ENCODE measurements at places on chromosomes 11 and 22.
A peak's percentile ranks its signal among the peaks of the same experiment; 100 is the strongest.

DNA sequence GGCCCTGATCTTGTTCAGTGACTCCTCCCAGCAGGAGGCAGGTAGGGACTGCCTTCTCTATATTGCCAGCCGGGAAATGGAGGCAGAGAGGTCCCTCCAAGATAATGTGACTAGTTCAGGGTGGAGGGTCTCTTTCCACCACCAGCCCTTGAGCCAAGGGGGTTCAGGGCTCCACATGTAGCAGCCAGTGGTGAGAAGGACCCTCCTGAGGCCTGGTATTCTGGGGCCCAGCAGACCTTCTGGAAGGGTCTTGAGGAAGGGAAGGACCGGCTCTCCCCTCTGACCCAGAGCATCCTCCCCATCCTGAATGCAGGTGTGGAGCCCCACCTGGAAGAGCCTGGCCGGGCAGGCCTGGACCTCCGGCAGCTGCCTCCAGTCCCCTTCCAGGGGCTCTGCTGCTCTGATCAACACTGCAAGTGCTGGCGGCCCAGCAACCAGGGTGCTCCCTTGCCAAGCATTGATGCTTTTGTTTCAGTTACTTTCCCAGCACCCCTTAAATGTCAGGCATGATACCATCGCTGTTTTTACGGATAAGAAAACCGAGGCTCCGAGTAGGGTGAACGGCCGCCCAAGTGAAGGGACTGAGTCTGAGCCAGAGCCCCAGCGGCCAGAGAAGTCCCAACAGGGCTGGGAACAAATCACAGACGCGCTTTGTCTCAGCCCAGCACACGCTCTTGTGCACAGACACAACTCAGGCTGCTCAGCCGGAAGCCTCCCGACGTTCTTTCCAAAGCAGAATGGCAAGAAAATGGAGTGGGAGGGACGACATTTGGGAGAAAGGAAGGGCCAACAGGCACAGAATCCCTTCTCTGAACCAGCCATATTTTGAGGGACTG is 38.8 kb downstream of the DKK3 start:
- DNase-seq: no peak

GRCh38 chr11:7595951-7596350 is 77.3 kb downstream of the CYB5R2 start:
- no peak for DNase-seq

- no peak for DNase-seq
These were observed 12.1 kb downstream of the MMP7 start for GRCh38 chr11:102518296-102519094.

DNA sequence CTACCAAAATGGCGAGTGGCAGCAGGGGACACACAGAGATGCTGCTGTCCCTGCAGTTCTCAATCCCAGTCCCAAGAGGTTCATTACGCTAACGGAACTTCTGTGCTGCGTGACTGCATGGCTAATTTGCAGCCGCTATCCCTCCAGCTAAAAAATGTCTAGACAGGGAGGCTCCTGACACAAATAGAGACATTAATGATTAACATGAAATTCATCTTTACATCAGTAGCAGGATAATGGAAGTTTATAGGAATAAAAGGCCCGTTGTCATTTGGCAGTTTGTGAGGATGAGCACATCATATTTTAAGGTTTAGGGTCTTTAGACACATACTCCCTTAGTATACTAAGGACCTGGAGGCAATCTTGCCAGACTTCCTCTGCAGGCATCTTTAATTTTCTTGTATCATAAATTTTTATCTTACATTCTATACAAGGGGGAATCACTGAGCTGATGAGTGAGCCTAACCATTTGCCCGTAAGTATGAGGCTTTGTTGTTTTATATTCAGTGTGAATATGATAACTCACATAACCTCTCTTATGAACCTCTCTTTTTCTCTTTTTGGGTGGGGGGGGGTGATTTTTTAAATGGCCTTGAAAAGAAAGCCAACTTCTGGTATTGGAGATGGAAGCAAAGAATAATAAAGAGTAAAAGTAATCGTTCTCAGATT is 99.8 kb upstream of the OR9G4 start:
- no peak for DNase-seq

DNA sequence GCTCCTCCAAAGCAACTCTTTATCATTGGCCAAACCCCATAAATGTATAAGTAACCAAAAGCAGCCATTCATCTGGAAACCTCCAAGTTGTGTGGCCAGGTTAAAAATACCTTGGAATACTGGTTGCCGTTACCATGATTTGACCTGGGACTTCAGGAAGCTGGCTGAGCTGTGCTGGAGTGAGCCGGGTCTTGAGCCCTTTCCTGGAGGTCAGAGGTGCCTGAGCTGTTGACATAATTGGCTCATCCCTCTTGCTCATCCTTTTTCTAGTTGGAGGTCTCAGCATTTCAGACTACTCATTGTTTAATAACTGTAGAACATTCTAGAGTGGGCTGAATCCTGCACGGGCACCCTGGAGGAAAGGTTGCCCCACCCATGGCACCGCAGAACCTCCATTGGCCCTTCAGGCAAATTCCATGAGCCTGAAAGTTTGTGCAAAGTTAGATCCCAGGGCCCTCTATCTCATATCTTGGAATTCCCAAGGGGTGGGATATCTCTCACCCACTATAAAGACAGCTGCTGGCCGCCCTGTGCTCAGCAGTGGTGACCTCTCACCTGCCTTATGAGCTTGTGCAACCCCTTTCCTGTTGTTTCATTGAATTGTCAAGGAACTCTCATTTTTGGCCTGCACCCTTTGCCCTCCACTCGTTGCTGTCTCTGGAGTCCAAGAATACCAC is 77.0 kb downstream of the C22orf31 start:
- DNase-seq: no peak

DNA sequence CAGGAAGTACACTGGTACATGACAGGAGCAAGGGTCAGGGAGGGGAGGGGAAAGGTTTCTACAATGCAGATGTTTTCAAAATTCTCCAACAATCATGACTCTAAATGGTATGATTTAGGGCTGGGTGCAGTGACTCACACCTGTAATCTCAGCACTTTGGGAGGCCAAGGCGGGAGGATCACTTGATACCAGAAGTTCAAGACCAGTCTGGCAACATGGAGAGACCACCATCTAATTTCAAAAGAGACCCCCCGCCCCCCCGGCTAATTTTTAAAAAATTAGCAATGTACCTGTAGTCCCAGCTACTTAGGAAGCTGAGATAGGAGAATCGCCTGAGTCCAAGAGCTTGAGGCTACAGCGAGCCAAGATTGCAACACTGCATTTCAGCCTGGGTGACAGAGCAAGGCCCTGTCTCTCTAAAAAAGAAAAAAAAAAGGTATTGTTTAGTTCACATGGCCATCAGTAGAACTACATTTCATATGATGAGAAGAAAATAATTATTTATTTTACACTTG is 15.9 kb upstream of the OLFML1 start:
- DNase-seq: no peak

DNA sequence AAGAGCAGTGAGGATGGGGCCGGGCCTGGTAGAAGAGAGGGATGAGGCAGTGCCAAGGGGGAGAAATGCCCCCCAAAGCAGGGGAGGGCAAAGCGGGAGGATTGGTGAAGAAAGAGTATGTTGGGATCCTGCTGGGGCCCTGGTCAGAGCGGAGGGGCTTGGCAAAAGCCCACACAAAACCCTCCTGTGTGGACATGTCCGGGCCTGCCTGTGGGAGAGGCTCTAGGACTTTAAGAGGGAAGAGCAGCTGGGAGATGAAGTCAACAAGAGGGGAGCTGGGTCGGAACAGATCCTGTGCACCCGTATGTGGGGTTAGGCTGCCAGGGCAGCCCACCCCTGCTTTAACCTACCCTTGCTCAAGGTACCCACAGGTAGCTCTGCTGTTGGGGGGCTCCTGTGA is 25.8 kb downstream of the ART5 start:
- no peak for DNase-seq

DNA sequence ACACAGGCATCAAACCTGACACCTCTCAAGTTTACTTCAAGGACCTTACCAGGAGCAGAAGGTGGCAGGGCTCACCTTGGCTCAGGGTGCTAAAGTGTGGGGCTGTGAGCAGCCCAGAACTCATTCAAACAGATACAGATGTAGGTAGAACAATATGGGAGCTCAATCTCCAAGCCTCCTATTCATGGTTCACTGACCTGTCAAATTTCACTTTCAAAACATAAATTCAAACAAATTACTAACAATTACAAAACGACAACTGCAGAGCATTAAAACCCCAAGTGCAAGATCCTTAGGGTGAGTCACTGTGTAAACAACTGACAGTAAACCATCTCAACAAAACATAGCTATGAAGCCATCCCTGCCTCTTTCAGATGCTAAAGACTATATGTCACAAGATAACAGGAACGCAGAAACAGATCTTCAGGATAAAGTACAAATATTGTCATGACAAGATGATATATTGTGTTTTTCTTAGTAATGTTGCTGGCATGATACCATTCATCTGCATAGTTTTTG is 303.5 kb upstream of the ANO3 start:
- DNase-seq: no peak

DNA sequence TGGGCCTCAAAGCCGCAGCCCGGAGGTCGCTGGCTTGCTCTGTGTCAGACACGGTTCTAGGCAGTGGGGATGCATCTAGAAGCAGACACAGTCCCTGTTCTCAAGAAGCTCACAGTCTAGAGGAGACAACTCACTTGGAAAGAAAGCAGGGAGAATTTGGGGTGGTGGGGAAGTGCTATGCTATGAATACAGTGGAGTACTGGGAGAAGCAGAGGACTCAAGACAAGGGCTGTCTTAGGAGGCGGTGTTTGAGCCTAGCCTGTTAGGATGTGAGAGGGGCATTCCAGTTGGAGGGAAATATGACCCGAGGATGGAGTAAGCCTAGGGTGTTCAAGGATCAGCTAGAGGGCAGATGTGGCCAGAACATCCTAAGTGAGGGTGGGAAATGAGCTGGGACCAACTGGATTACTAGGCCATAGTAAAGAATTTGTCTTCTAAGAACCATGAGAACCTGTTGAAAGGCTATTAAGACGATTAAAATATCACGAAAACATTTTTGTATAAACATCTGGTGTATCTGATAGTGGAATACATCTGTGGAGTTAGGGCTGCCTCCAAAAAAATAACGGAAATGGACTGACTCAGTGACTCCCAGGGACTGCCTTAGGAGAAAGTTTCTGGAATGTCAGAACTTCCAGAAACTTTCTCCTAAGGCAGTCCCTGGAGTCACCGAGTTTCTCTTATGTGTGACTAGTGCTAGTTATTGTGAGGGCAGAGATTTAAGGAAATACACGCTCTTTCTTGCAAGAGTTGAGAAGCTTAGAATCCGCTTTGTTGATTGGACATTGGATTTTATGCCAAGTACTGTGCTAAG is 1.1 kb upstream of the PITPNB start:
- DNase-seq: peak; percentile 2

- DNase-seq: no peak
These were observed 6.8 kb downstream of the APOL3 start for GRCh38 chr22:36153501-36154422.

- DNase-seq: no peak
These were observed 33.2 kb downstream of the SLC5A12 start for GRCh38 chr11:26688701-26689100.

DNA sequence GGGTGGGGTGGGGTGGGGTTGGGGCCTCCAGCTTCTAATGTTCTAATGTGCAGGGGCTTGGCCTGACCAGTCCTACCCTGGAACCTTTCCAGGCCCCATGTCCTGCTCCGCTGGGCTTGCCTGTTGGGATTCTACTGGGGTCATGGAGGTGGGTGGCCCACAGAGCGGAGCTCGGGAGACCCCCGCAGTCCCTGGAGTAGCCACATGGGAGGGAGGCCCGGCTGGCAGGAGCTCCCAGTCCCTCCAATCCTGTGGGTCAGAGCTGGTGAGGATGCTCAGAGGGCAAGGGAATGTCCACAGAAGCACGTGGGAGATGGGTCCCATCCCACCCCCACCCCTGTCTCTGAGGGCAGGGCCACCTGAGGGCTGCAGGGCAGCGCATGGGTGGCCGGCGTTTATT is 2.9 kb downstream of the SEPTIN5 start:
- no peak for DNase-seq

DNA sequence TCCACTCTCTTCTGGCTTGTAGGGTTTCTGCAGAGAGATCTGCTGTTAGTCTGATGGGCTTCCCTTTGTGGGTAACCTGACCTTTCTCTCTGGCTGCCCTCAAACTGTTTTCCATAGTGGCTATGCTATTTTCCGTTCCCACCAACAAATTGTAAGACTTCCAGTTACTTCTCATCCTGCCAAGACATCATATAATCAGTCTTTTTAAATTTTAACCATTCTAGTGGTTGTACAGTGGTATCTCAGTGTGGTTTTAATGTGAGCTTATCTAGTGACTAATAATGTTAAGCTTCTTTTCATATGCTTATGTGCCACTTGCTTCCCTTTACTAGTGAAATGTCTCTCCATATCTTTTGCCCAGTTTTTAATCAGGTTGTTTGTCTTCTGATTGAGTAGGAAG is 13.6 kb upstream of the TRIM29 start:
- no peak for DNase-seq

DNA sequence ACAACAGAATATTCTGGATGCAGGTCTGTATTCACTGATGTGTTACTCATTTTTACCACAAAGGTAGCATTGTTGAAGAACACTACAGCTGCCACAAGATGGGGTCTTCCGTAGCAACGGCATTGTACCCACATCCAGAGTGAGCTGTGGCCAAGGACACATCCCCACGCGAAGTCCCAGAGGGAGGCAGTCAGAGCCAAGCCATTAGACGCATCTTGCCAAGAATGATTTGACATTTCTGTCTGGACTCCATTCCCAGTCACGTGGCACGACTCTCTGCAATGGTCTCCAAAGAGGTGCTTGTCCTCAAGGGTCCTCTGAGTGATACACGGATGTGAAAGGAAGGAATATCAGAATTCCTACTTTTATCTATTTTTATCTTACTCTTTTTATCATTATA is 15.5 kb downstream of the OPCML start:
- no peak for DNase-seq

DNA sequence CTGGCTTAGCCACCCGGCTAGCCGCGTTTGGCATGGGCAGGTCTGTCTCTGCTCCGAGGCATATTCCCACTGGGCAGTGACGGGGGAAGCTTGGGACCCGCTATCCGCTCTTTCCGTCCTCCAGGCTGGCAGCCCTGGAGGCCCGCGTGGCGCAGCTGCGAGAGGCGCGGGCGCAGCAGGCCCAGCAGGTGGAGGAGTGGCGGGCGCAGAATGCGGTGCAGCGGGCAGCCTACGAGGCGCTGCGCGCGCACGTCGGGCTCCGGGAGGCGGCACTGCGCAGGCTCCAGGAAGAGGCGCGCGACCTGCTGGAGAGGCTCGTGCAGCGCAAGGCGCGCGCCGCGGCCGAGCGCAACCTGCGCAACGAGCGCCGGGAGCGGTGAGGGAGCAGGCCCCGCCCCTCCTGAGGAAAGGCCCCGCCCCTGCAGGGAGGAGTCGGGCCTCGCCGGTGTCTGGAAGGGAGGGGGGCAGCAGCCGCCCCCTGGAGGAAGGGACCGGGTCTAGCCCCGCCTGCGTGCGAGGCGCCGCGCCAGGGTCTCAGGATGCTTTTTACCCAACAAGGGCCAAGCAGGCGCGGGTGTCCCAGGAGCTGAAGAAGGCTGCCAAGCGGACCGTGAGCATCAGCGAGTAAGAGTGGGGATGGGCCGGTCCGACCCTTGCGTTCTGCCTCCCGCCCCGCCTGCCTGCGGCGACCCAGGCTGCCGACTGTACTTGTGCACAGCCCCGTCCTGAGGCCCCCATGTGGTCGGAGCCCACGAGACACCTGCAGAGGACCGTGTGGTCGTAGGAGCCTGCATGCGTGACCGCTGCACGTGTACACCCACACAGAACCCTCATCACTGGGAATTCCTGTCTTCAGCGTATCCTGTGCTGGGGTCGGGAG is 7.9 kb downstream of the ATG16L2 start:
- peak; percentile 83 for DNase-seq
